ENCODE measurements at places on chromosomes 6 and 20. TPM values are rescaled to one million over a fixed set of nuclear protein-coding genes. Genes with fewer than 3 reads are reported as not detected.

SLC2A10 gene
- 19.8 TPM for total RNA-seq

SOX12 gene
- 5.4 TPM for total RNA-seq

NOX3 gene
- total RNA-seq: not detected

ADGRF1 gene
- not detected for total RNA-seq

SNAP25 gene
- 4.7 TPM for total RNA-seq

C6orf141 gene
- total RNA-seq: 0.42 TPM

COL19A1 gene
- 0.07 TPM for total RNA-seq

ZFP57 gene
- not detected for total RNA-seq

MUC22 gene
- total RNA-seq: not detected

GRCh38 chr6:124869416-124869815 lies 92.8 kb upstream of the RNF217 start:
- no peak for DNase-seq

DNA sequence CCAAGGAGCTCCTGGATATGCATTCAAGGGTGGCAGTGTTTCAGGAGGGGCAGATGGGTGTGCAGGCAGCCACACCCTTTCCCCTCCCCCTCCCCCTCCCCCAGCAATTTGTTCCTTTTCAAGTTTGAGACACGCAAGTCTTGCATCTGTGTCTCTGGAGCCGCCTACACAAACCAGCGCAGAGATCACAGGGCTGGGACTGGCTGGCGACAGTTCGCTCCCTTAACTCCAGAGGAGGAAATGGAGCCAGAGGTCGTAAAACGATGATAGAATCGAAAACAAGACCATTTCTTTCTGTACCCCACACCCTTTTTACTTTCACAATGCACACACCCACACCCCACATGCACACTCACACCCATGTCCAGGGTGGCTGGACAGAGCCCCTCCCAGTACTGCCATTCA lies 163.1 kb downstream of the LY86 start:
- DNase-seq: no peak

DNA sequence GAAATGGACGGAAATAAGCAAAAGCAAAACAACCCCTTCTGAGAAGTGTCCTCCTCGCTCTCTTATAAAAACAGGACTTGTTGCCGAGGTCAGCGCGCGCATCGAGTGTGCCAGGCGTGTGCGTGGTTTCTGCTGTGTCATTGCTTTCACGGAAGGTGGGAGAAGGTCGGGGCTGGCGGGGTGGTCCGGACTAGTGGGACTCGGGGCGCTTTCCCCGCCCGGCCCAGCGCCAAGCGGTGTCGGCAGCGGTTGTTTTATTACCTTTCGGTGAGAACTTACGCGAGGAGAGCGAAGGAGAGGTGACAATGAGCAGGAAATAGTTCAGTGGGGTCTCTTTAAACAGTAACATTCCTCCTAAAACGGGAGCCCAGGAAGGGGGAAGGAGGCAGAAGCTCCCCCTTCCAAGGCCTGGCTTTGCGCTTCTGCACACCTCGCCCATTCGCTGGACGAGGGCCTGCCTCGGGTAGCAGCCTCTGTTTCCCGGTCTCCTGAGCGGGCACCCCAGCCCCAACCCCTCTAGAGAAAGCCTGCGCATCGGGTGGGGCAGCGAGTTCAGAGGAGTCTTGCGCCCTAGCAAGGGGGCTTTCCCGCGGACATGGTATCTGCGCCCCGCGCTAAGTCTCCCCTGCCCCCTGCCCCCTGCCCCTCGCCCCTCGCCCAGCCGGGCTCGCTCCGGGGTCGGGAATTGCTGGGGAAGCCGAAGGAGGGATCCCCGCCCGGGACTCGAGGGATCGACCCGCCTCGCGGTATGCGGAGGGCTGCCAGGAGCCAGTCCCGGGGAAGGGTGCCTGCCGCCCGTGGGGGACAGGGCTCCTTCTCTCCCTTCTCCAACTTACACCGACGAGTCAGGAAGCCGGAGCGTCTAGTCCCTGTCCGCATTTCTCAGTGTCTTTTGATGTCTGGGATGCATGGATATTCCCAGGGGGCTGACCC lies 1.2 kb upstream of the TBXT start:
- DNase-seq: no peak

GRCh38 chr20:61166324-61166723 lies 85.7 kb upstream of the CDH4 start:
- no peak for DNase-seq

DNA sequence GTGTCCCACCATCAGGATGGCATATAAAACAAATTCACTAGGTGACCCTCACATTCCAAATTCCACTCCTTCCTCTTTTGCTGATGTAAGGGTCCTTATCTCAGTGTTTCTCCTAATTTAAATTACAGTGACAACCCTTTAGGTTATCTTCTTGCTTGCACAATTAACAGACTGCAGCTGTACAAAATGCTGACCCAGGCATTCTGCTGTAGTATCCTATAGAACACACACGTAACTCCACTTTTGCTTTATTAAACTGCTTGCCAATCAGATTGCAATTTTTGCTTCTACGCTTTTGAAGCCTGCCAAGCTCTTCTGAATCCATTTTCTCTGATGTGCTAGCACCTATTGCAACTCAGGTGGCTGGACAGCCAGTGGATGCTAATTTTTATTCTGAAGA lies 950.3 kb downstream of the TFAP2A start:
- no peak for DNase-seq

DNA sequence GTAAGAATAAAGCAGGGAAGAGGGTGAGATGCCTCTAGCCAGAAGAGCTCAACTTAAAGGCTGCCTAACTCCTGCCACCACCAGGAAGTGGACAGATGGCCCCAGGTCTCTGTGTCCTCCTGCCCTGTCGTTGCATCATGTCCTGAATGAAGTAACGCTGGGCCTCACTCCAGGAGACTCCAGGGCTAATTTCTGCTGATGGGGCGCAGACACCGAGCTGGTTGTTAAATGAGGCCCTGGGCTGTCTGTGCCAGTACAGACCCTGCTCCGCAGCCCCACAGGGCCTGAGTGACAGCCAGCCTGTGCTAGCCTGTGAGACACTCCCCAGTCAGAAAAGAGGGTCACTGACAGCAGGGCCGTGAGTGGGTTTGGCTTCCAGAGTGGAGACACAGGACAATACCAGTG lies 6.5 kb downstream of the IP6K3 start:
- DNase-seq: no peak

DNA sequence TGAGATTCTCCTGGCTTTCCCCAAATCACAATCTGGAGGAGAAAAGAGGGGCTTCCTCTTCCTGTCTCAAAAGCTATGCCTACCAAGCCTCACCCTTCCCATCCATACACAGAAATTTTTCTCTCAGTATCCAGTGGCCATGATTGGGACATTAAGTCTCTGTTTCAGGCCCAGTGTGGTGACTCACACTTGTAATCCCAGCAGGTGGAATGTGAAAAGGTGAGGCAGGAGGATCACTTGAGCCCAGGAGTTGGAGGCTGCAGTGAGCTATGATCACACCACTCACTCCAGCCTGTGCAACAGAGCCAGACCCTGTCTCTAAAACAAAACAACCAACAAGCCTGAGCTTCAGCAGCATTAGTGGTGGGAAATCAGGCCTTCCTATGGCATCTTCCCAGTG lies 210.0 kb downstream of the OGFRL1 start:
- DNase-seq: no peak

- no peak for DNase-seq
Observed at GRCh38 chr20:8077137-8077466, 55.0 kb upstream of the PLCB1 start.

- no peak for DNase-seq
Observed at GRCh38 chr6:99613705-99614429, 7.2 kb downstream of the PRDM13 start.

GRCh38 chr6:76702187-76702586 lies 629.7 kb upstream of the IMPG1 start:
- DNase-seq: no peak

- DNase-seq: no peak
Observed at GRCh38 chr20:6029538-6029937, 24.3 kb downstream of the LRRN4 start.
